SW480 (cell line): ENCODE measurements at places on chromosomes 16 and 17.

DNA sequence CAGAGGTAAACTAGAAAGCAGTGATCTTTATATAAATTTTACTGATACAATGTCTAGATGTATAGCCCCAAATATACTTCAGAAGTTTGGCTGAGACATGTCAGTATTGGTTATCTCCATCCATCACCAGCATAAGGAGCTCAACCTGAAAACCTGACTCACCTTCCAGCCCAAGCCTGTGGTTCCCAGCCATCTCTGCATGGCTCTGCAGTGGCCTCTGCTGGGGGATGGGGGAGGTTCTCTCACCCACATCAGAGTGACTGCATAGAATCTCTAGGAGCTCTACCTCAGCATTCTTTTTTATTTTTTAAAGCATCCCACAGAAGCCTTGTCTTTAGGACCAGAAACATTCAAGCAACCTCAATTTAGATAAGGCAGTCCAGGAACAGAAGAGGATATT, 27.3 kb downstream of the USP7 start:
- peak; percentile 68 for DNase-seq

DNA sequence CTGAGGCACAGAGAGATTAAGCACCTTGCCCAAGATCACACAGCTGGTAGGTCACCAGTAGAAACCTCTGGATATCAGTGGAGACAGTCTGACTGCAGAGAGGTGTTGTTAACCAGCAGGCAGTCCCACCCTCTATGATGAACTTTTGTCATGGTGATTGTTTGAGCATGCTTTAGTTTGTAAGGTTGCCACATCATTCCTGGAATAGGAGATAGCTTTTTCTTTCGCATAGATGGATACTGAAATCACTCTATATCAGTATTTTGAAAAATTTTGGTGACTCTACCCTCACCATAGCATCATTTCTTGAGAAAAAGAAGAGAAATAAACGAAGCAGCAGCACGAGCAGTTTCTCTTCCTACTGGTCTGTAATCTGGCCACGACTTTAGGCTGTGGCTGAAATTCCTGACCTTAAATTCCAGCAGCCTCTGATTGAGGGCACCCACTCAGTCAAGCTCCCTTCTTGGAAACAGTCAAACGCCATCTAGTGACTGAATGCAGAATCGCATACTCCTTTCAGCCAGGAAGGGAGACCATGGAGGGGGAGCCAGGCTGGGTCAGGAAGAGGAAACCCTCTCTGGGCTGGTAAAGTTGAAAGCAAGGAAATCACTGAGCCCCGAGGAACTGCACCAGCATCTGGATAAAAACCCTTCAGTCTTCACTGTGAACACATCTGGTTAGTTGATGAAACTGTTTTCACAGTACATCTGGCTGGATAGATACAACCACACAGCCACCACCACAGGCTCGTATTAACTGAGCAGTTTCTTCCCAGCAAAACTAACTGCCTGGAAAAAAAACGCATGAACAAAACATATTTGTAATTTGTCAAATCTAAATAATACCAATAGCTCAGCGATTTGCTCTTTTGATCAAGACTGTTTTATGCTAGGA, 108.5 kb upstream of the XYLT1 start:
- DNase-seq: peak; percentile 62

- no peak for DNase-seq
Measured at GRCh38 chr16:48365025-48365600, 20.1 kb downstream of the SIAH1 start.

DNA sequence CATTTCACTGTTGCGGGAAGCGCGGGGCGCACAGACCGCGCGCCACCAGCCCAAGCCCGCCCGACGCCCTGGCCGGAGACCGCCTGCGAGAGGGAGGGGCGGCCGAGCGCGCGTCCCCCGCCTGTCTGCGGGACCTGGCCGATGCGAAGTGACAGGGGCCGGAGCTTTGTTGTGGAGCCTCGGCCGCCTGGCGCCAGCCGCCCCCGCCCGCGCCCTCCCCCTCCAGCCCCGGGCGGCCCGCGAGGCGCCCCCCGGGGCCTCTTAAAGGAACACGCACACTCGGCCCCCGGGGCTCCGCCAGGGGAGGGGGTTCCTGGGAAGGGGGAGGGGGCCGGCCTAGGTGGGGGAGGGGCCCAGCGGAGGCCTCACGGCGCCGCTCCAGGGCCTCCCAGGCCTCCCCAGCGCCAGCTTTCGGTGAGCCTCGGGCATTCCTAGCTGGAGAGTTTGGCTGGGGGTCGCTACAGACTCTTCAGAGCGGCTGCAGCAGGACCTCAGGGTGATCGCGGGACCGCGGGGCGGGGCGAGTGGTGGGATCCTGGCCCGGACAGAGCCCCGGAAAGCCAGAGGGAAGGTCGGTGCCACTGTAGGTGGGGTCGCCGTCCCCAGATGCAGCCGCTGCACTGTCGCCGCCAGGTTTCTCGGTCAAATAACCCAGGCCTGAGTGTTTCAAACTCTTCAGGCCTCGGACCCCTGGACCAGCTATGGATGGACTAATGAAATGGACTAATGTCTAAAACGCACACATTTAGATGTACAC, 2.4 kb upstream of the TBX2 start:
- DNase-seq: peak; percentile 6
